Stimulated activated CD4-positive, alpha-beta T cell treated with anti-CD3 and anti-CD28 coated beads, Interleukin-1b, Interleukin-23, amount 100 ng/mL, for 4 hours (primary cell): ENCODE measurements at places on chromosomes 1 and 21.

DNA sequence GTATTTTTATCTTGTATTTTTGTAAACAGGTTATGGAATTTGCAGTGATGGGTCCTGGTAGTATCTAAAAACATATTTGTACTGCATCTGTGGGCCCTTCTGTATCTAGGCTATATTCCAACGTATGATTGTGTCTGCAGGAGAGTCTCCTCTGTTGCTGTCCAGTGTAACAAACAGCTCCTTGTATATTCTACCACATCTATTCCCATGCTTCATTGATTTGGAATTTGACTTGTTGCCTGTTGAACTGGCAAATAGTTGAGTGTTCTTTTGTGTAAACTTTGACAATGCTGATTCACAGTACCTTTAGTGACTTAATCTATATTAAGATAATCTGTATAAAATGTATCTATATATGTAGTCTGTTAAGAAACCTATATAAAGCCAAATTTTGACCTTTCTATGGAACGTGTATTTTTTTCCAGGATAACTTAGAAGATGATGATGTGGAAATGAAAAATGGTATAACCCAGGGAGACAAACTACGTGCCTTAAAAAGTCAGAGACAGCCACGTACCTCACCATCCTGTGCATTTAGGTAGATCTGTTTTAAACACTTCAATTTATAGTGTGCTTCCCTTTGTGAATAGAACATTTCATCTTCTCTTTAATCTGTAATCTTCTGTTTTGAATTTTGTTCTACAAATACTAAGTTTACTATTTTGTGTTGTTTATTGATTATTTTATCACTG is 43.4 kb upstream of the GPR88 start:
- no peak for DNase-seq

DNA sequence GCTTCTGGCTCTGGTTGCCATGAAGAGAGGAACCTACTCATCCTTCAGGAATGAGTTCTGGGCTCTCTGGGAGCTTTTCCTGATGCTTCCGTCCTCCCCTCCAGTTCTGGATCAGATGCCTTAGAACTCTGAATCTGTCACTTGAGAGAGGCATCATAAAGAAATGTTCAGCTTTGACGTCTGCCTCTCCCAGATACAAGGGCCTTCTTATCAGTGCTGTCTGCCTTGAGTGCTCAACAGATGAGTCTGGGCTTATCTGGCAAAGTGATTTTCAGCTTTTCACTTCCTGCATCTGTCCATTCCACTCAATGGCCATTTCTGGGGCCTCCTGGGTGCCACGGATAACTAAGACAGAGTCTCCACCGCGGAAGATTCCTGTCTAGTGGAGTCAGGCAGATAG is 12.3 kb upstream of the OTUD3 start:
- DNase-seq: no peak

GRCh38 chr21:41170442-41170841 is 2.5 kb downstream of the BACE2 start:
- peak; percentile 1 for DNase-seq

DNA sequence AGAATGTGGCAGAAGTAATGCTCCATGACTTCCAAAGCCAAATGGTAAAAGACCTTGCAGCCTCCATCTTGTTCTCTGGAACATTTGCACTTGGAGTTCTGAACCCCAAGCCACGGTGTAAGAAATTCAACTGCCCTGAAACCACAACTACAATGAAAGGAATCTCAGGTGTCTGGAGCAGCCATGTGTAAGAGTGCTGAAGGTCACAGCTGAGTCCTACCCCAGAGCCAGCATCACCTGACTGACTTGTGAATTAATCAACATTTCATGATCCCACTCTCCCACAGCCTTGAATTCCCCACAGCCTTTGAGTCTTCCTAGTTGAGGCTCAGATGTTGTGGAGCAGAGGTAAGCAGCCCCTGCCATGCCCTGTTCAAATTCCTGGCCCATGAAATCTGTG is 192.8 kb upstream of the CAMK1G start:
- DNase-seq: no peak
